Myometrial cell (primary cell): ENCODE measurements at places on chromosomes 2 and 18. TPM values are rescaled to one million over a fixed set of nuclear protein-coding genes. Genes with fewer than 3 reads are reported as not detected.

Gene LBX2
- 1.7 and 4.1 TPM in 2 replicates for total RNA-seq

Gene RTTN
- 10.3 and 10.4 TPM in 2 replicates for total RNA-seq

Gene LINC00305
- not detected in 2 replicates for total RNA-seq

Gene ASB3
- total RNA-seq: 13.3 and 22.2 TPM in 2 replicates

Gene SUPT7L
- total RNA-seq: 21.1 and 23.6 TPM in 2 replicates

Gene PSMA8
- not detected in 2 replicates for total RNA-seq

Gene SP140
- 1.2 and 1.7 TPM in 2 replicates for total RNA-seq

Gene CXCR1
- not detected in 2 replicates for total RNA-seq

Gene SCN2A
- 2.0 and 9.0 TPM in 2 replicates for total RNA-seq

Gene DAW1
- 2.8 and 9.8 TPM in 2 replicates for total RNA-seq

Gene ACTG2
- 8.6 and 12.4 TPM in 2 replicates for total RNA-seq

Gene COLEC11
- total RNA-seq: 0.89 TPM in 1 of 2 replicates, not detected in the other
